GM12865 (cell line): ENCODE measurements at places on chromosomes 5 and 9.

DNA sequence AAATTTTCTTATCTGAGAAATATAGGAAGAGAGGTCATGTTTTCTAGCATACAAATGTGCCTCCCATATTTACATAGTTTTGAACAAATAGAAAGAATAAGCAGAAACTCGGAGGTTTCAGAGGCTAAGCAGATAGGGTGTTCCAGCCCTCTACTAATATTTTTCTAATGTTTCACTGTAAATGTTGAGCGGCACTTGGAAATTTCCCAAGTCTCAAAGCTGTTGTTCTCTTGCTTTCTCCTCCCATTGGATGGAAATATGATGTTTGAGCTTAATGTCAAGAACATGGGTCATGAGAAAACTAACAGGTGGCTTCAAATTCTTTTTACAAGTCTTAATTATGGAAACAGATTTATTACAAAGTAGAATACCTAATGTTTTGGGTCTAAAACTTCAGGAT is 5.1 kb downstream of the SPINK1 start:
- no peak for DNase-seq

DNA sequence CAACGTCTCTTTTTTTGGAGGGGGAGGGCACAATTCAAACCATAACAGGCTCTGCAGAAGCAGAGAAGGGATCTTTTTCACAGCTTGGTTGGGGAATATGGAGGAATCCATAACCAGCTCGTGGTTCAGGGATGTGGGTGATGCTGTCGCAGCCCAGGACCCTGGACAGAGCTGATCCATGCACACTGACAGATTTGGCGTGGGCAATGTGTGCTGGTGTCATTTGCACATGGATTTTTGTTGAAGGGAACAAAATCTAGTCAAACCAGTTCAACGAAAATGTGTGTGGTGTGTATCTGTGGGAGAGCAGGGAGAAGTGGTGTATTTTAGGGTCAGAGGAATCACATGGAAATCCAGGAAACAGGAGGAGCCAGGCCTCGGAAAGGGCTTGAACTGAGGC is 4.2 kb downstream of the DOCK2 start:
- no peak for DNase-seq

DNA sequence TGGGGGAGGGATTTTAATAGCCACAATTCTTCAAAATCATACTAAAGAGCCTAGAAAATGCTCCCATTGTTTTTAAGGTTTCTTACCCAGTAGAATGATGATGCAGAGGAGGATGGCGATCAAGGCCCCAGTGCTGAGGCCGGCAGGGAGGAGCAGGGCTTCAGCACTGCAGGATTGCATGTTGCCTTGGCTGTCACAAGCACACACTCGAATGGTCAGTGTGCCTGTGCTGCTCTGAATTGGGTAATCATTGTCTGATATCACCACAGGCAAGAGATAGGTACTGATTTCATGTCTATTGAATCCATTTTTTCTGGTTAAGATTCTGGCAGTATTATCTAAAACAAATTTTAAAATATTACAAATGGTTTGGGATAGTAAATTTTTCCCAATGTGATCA is 153.3 kb downstream of the CDH10 start:
- DNase-seq: no peak

DNA sequence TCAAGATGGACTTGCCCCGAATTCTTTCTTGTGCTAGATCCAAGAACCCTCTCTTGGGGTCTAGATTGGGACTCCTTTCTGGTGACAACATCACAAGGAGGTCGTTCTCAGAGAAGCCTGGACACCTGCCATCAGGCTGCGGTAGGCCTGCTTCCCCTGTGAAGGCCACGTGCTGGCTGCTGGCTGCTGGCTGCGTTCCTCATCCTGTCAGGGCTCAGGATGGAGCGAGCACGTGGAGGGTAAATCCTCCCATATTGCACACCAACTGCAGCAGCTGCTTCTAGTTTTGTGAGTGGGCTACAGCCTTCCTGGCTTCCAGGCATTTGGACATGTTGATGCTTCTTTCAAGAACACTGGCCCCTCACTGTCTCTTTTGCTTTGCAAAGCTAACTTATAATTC is 95.6 kb downstream of the HSPA4 start:
- peak; percentile 9 for DNase-seq

DNA sequence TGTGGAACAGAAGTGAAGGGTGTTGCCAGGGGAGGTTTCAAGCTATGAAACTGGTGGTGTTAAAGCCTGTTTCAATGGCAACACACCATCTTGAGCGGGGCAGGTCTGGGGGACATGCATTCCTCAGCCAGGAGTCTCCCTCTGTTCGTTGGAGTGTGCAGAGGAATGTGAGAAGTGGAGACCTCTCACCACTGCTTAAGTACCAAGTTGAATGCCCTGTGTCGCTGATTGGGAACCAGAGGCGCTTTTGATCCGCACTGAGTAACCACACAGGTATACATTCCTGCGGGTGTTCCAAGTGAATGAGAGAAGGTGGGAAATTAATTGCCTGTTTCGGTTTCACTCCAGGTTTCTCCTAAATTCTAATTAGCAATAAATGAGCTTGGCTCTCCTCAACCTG is 99.4 kb downstream of the LIX1 start:
- no peak for DNase-seq

DNA sequence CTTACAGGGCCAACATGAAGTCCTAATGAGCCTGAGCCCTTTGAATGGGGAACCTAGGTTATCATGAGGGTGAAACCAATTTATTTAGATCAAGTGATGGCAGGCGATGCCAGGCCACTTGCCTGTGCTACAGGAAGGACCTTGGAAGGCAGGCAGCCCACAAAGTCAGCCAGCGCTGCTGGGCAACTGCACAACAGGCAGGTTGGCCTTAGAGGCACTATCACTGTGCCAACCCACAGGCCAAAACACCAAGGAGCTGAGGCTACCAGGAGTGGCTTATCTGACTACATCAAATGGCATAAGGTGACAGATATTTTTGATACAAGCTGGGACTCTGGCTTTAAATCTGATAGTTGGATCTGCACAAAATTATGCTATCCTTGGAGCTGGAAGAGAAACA is 319.1 kb downstream of the NTRK2 start:
- no peak for DNase-seq

- peak; percentile 49 for DNase-seq
These were observed 132.7 kb upstream of the APC start for GRCh38 chr5:112604732-112605630.

- DNase-seq: peak; percentile 22
These were observed 8.9 kb upstream of the C5orf58 start for GRCh38 chr5:170223906-170224305.

DNA sequence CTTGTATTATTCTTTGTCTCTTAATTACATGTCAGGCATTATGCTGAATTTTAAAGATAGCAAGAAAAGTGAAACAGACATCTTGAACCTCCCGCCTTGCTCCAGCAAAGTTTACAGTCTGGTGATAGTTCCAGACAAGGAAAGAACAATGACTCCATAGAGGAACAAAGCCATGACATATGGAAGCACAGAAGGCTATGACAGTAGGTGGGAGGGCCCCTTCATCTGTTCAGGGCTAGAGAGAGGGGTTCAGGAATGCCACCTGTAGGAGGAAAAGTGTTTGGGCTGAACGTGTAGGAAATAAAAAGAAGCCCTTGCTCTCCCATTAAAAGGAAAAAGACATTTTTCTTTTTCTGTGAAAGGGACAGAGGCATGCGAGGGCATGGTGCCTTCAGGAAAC is 315.6 kb downstream of the TRIM32 start:
- no peak for DNase-seq

DNA sequence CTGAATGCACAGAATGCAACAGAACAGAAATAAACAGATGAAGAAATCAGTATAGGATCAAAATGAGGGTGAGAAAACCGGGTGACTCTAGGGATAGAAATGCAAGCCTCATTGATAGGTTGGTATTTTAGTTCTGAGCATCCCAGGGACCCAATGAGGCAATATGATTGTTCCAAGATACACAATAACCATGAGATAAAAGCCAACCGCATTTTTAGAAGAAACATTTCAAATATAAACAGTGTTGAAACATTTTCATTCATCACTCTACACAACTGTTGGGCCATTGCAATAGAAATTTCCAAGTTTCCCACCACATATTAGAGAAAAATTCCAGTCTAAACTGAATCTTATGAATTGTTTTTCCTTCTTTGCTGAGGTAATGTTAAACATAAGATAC is 452.3 kb upstream of the PTGER4 start:
- no peak for DNase-seq

DNA sequence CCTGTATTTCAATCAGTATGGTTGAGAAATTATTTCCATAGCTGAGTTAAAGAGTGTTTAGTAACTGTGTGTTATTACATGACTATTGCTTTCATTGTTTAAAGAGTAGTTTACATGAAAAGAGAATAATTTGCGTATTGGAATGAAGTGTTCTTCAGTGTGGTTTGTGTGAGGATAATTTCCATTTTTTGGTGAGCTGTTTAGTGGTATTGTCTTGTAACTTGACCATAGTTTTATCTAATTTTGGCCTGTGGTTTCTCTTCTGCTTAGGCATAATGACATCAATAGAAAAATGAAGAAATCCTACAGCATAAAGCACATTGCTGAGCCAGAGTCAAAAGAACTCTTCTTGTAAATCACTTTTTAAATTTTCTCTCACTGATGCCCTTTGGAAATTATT is 151.2 kb downstream of the SNCAIP start:
- peak; percentile 12 for DNase-seq

- no peak for DNase-seq
These were observed 209.6 kb upstream of the PDE4D start for GRCh38 chr5:60102961-60103693.

- DNase-seq: no peak
These were observed 32.8 kb upstream of the TGFBI start for GRCh38 chr5:135995976-135996375.

DNA sequence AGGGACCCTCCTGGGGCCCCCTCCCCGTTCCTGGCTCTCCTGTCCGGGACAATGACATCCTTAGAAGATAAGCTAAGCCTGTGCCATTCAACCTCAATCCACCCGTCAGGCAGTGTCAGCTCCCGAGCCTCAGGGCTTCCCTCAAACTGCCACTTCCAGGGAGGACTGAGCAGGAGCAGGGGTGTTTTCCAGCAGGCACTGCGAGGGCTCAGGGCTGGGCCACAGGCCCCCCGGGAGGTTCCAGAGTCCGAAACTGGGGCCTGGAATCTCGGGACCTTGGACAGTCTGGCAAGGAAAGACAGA is 26.2 kb downstream of the LHX3 start:
- no peak for DNase-seq

DNA sequence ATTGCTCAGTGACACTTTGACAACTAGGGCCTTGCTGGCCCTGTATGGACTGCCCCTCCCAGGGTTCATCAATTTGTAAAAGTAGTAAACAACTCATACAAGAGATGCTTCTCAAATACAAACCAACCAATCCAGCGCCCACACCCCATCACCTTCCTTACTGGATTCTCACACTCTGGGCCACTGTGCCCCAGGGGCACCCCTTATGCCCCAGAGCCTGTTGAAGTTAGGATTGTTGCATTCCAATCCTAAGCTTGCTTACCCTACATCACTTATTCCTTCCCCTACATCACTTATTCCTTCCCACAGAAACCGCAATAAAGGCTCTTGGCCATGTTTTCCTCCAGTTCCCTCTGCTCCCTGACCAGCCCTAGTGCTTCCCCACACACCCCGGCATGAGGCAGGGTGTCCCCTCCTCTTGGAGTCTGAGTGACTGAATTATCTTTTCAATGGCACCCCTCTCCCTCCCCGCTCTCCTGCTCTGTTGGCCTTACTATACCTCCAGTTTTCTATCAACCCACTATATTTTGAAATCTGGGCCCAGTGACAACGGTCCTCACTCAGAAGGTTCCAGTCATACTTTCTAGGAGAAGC is 182.4 kb upstream of the S1PR3 start:
- DNase-seq: no peak

DNA sequence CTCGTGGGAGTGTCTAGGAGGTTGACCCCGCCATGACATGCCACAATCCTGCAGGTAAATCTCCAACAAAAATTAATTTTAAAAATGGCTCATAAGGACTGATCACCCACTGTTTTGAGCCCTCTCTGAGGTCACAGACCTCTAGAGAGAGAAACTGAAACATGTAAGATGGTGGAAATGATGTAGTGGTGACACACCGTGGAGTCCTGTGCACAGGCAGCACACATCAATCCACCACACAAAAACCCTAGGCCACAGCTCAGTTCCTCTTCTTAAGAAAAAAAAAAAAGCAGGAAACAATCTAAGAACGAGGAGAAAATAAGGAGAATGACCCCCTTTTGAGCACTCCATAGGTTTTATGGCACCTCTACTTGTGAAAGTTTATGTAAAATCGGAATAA is 93.8 kb upstream of the FAM120A start:
- peak; percentile 65 for DNase-seq

- no peak for DNase-seq
These were observed 48.4 kb downstream of the YIPF5 start for GRCh38 chr5:144122081-144122480.

DNA sequence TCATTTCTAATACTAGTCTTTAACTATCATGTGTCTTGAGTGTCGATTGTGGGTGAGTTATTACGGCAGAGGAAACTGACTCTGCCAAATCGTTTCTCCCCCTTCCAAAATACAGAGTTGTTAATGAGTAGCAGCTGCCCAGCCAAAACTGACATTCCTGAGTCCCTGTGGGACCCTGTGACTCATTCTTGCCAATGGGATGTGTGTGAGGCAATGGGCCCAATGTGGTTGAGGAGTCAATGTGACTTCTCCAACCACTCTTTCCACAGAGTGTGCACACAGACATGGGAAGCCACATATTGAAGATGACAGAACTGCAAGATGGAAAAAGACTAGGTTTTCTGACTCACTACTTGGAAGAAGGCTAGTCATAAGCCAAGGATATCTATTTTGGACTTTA is 434.7 kb downstream of the DTWD2 start:
- DNase-seq: no peak

DNA sequence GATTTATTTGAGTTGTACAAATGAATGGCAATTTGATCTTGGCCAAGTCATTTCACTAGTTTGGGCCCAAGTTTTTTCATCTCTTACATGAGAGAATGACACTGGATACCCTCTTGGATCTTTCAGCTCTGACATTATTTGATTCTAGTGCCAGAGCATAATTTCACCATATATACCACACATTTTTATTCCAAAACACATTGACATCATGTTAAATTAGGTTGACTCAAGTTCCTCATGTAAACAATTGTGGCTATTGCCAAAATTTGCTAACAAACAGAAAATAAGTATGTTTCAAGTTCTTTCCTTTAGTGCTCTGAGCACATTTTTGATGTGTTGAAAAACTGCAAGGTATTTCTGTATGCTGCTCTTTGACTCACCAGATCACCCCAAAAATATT is 375.8 kb downstream of the ZNF608 start:
- no peak for DNase-seq

DNA sequence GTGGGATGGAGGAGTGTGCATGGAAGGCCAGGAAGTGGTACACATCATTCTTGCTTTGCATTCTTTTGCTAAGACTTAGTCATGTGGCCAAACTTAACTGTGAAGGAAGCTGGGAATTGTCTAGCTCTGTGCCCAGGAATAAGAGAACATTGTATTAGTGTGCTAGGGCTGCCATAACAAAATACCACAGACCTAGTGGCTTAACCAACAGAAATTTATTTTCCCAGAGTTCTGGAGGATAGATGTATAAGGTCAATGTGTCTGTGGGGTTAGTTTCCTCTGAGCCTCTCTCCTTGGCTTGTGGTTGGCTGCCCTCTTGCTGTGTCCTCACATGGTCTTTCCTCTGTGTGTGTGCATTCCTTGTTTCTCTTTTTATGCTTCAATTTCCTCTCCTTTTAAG is 32.4 kb downstream of the NNT start:
- DNase-seq: no peak
